ENCODE measurements at places on chromosomes 7 and 10. TPM values are rescaled to one million over a fixed set of nuclear protein-coding genes. Genes with fewer than 3 reads are reported as not detected.

DNA sequence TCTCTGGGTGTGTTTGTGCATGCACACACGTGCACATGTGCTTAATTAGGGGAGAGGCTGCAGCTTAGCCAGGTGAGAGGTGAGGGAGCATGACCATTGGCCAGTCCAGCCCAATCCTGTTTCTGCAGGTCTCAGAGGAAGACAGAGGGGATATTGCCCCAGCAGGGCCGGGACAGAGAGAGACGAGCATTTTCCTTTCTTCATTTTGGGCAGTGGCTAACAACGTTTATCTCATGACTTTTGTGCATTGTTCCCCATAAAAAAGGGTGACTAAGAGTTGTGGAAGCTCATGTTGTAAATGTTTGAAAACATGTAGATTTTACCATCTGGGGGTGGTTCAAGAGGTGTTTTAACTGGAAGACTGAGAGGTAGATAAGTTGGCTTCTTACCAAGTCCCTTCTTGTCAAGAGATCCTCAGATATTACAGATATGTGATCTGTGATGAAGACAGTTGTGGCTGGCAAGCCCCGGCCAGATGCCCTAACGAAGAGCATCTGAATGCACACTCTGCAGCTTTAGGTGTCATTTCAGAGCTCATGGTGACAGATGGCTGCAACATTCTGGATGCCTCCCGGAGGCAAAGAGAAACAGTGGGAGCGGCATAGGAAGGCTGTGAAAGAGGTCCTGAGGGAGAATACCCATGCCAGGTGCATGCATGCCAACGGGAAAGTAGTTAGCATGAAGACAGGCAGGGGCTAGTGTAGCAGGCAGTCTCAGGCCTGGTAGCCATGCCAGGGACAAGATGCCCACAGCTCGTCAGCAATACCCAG, 16.7 kb upstream of the DMBT1 start:
- DNase-seq = peak; percentile 60

Gene SPDYE5
- not detected for total RNA-seq

GRCh38 chr10:122404576-122404975, 30.1 kb downstream of the PLEKHA1 start:
- DNase-seq = no peak

Gene PNLIPRP3
- not detected for total RNA-seq

- no peak for DNase-seq
Observed at GRCh38 chr10:8628351-8628750, 573.9 kb downstream of the GATA3 start.

Gene RASSF4
- total RNA-seq = 20.0 TPM

GRCh38 chr7:110867771-110868170, 223.2 kb upstream of the LRRN3 start:
- no peak for DNase-seq

DNA sequence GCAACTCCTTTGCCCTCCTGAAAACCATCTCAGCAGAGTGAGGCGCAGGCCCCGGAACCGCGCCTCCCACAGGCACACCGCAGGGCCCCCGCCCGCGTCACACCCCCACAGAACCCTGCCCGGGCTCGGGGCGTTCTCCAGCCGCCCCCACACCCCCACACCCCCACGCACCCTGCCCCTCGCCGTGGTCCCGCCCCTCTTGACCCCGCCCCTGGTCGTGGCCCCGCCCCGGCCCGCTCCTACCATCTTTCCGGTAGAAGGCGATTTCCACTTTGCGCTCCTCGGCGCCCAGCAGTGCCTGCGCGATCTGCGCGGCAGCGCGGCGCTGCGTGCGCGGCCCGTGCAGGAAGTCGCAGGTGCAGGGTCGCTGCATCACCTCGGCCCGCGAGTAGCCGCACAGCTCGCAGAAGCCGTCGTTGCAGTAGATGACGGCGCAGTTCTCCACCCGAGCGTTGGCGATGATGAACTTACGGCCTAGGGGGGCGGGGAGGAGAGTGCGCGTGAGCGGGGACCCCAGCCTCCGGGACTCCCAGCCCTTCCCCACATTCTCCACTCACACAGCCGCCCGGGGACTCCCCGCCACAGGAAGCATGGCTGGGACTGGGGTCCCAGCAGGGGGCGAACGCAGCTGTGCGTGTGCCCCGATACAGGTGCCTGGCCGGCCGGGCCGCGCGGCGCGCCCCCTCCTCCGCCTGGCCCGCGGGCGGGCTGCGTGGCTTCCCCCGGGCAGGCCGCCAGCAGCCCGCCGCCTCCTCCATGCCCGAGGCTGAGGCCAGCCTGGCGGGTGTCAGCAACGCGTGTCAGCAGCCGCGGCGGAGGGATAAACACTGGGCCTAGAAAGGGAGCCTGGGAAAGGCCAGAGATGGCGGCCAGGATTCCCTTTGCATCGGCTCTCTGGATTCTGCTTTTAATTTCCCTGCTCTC, 3.4 kb downstream of the KCNH2 start:
- DNase-seq = peak; percentile 86

Gene OPN1SW
- total RNA-seq = not detected

Gene FAM131B
- total RNA-seq = 6.2 TPM

DNA sequence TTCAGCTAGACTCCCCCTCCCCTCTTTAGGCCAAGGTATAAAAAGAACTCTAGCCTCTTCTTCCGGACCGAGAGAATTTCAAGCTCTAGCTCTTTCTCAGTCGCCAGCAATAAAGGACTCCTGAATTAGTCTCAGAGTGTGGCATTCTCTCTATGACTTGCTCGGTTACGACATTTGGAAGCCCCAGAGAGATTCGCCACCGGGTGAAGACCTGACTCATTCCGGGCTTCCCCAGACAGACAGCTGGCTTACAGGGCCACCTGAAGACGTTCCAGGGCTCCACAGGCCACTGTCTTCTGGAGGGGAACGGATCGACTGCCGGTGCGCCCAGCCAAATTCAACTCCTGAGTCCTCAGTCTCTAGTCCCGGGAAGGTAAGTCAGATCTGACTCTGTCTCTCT, at the start of gene AKR1B15:
Gene AKR1B15 (plus strand): TSS at position 234 of the 400 bp plus-strand sequence. CDS start 15,510 bp downstream, outside the sequence.
- no peak for DNase-seq

Gene TMEM176B
- 338 TPM for total RNA-seq

- no peak for DNase-seq
Observed at GRCh38 chr7:88597941-88598425, 161.5 kb upstream of the ZNF804B start.

Measured in mucosa of descending colon (tissue), 3 donors.